Karpas-422 (cell line): ENCODE measurements at places on chromosomes 1 and 21. TPM values are rescaled to one million over a fixed set of nuclear protein-coding genes. Genes with fewer than 3 reads are reported as not detected.

DNA sequence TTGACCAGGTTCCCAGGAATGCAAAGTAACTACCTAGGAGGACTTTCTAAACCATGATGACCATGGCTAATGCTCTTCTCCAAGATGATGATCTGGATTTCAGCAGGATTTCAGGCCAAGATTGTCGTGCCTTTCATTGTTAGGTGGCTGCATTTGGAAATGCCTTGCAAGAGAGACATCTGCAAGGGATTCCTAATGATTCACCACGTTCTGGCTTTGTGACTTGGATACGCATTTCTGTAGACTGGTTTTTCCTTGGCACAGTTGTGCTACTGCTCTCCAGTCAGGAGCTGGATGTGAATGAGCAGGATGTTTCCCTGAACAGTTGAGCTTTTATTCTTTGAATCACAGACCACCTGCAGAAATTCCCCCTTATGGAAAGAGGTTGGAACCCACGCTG is 212.4 kb downstream of the BACH1 start:
- DNase-seq, result no peak

The CD5L gene
- 0.43 and 2.0 TPM in 2 replicates for total RNA-seq

- peak; percentile 27 for DNase-seq
These were observed 16.4 kb downstream of the ATP5PO start for GRCh38 chr21:33899199-33899598.

GRCh38 chr1:170556917-170557316 is 25.0 kb downstream of the GORAB start:
- no peak for DNase-seq

GRCh38 chr1:237390823-237391222 is 348.8 kb downstream of the RYR2 start:
- DNase-seq, result no peak

- no peak for DNase-seq
These were observed 51.4 kb downstream of the PTBP2 start for GRCh38 chr1:96772972-96773371.

DNA sequence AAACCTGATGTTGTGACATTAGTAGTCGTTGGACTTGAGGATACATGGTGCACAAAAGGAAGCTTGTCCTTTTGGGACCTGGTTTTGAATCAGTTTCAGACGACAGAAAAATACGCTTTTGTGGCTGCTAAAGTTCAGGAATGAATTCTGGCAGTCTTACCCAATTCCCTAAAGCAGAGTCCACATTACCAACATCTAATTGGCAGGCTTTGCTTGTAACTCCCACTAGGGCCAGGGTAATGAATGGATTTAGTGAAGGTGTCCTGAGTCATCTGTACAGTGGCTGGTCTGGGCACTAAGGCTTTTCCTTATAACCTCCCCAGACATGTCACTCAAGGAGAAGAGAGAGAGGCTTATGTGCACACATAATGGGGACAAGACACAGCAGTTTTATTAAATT is 66.2 kb upstream of the RNPC3 start:
- no peak for DNase-seq

- DNase-seq, result no peak
These were observed 7.3 kb downstream of the PLEKHO1 start for GRCh38 chr1:150156868-150157603.

DNA sequence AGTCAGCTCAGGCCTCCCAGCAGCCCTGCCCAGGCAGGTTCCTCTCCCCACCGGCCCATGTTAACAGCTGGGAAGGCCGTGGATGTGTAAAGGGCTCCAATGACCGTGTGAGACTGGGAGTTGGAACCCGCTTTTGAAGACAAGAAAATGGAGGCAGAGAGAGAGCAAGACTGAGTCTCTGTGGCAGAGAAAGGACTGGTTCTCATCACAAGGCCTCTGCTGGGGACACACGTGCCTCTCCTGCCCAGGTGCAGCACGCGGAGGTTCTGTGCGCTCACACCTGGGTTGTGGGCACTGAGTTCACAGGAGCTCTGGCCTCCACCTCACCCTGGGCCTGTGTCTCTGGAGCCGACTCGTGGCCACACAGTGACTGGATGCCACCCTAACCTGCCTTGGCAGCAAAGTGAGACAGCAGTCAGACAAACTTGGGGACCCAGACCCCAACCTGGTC is 27.0 kb downstream of the RUNX3 start:
- no peak for DNase-seq

The FCER1G gene
- total RNA-seq, result not detected in 2 replicates

DNA sequence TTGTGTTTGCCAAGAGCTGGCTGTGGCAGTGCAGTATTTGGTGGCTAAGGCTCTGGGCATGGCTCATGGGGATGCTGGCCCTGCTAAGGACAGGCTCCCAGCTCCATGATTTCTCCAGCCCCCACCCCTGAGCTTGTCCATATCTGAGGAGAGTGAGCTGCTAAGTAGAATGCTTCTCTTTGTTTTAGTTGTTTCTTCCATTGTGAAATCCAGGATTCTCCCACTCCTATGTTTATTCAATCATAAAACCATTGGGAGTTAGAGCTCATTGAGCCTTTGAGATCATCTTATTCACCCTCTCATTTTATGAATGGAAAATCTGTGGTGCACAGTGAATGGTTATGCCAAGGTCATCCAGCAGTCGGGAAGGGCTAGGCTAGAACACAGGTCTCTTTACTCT is 188.8 kb downstream of the TNR start:
- no peak for DNase-seq

GRCh38 chr1:31715087-31715872 is 11.5 kb upstream of the COL16A1 start:
- DNase-seq, result peak; percentile 69

GRCh38 chr1:53411541-53412152 is 47.6 kb upstream of the DMRTB1 start:
- no peak for DNase-seq

DNA sequence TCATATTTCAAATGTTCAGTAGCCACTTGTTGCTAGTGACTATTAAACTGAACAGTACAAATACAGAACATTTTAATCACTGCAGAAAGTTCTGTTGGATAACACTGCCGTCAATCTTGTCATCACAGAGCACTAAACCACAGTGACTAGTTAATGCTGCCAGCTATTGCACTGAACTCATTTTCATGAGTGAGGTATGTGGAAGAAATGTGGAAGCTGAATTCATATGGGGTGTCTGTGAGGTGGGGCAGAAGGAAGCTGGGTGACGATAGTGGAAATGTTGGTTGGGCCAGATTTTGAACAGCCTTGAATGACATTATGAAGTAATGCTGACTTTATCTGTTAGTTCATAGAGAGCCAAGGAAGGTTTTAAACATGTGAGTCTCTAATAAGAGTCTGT is 49.6 kb downstream of the OSBPL9 start:
- DNase-seq, result no peak

The LCK gene
- total RNA-seq, result 12.0 and 26.1 TPM in 2 replicates

DNA sequence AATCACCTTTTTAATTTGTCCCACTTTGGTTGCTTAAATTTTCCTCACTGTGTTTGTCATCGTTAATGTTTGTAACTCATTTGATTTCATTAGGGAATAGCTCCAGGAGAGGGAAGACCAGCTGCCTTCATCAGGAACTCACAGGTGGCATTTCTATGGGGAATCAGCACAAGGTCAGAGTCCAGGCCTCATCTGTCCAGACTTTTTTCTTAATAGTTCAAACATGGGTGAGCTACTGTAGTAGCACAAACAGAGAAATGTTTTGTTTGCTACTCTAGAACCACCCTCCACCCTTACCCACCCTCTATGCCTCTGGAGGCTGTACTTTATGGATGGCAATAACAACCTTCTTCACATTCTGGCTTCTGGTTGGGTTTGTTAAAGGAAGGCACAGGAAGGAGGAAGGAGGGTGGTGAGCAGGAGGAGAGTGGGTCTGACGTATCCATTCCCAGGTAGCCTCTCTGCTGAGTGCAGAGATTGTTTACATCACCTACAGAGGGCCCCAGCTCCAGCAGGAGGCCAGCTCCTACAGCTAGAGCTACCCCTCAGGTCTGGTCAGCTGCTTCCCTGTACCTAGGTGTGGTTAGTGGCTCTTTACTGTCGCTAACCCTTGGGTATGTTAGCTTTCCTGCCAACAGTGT is 8.1 kb upstream of the TEDDM1 start:
- no peak for DNase-seq

GRCh38 chr1:52926864-52927211 is 238 bp upstream of the SCP2 start:
- no peak for DNase-seq

DNA sequence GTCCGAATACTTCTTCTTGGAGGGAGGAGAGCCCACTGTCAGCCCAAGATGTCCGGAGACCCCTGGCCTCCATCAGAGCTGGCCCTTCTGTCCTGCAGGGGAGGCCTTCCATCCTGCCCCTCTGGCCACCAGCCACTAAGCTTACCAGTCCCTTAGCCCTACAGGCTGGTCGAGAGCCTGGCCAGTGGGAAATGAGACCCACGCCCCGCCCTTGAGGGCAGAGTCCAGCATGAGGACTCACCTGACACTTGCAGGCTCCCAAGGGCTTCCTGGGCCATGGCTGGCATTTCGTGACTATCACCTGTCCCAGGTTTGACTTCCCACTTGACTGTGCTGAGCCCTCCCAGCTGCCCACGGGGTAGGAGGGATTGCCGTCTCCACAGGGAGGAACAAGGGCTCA is 361.8 kb upstream of the VAMP3 start:
- no peak for DNase-seq

GRCh38 chr1:198455966-198456365 is 84.5 kb downstream of the ATP6V1G3 start:
- no peak for DNase-seq

DNA sequence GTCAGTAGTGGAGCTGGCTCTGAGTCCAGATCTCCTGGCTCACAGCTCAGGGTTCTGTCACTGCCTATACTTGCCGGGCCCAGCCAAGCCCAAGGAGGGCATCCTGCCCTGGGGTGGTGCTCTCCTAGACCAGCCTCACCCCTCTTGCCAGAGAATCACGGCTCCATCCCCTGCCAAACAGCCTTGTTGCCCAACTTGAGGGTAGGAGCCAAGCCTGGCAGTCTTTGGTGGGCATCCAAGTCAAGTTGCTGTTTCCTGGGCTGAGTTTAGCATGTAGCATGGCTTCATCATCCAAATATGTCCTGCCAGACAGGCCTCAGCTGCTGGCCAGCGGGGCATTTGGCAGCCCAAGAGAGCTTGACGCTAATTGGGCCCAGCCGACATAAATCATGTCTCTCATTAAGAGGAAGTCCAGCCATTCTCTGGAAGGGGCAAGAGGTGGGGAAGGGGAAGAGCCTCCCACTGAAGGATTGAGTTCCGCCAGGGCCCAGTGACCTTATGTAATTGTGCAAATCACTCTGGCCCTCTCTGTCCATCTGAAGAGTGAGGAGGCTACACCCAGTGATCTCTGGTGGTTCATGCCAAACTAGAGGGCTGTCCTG is 22.6 kb upstream of the TRABD2B start:
- DNase-seq, result no peak

DNA sequence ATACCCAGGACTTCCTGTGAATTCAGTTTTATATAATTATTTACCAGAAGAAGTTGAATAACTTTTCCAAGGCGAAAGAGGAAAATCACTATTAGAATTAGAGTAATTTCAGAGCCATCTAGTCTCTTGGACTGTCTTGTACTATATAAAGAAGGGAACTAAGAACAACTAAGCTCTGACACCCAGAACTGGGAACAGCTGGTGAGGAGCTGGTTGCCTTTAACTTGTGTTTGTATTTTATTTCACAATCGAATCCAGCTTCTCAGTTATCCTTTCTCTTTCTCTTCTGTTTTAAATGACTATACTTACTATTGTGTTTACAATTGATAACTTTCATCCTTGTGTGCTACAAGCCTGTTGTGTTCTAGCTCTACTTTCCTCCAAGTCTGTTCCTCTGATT is 8.4 kb downstream of the SNX27 start:
- DNase-seq, result no peak

The PADI6 gene
- not detected in 2 replicates for total RNA-seq

GRCh38 chr1:109482791-109483671 is 674 bp upstream of the ATXN7L2 start:
- DNase-seq, result peak; percentile 62

DNA sequence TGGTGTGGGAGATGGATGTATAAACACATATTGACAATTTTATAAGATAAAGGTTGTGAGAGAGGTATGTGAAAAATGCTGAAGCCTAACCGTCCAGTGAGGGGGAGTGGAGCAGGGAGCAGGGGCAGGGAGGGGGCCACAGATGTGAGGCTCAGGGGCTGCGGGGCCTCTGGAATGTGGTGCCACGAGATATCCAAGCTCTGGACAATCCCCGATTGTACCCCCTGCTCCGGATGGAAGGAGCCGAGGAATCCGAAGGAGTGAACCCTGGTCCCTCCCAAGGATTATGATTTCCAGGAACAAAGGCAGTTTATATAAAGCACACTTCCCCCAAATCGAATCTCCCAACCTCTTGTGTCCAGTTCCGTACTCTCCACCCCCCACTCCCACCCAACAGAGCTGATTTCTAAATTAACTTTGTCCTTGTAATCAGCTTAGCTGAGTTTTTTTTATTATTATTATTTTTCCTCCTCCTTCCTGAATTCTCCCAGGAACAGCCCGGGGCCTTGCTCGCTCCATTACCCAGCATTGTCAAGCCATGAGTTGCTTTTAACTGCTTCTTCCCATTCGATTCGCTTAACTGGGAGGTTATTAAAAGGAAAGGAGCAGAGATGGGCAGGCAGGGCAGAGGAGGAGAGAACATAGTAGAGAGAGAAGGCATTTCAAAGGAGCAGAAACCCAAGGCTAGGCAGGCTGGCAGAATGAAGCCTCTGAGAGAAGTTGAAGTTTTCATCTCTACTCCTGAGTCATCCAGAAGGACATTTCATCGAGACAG is 9.4 kb downstream of the KIRREL1 start:
- DNase-seq, result no peak

GRCh38 chr1:3669971-3670431 is 17.7 kb downstream of the TP73 start:
- DNase-seq, result no peak

DNA sequence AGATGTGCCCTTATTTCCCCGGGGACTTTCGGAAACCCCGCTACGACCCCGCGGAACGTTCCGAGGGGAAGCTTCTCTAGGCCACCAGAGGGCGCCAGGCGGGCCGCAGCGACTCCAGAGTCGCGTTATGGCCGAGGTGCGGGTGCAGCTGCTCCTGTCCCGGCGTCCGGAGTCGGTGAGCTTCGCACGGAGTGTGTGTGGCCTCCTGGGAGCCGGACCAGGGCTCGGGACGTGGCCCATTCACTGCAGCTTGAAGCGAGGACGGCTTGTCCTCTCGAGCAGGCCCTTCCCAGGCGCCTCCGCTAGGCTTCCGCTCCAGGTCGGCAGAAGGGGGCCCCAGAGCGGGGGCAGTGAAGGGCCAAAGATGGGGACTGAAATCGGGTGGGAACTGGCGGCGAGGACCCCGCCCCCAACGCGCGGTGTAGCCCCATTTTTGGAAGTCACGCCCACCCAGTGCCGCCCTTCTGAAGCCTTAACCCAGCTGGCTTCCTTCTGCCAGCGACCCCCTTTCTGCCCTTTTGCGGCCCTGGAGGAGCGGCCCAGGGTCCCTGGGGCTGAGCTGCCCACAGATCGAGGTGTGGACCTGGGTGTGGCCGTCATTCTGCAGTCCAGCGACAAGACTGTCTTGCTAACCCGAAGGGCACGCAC is at the start of gene NUDT17:
TSS of gene NUDT17 (plus strand) at position 117 of the 648 bp plus-strand sequence. CDS start at position 128, 11 bp downstream.
- peak; percentile 95 for DNase-seq

- no peak for DNase-seq
These were observed 57.7 kb downstream of the HNRNPR start for GRCh38 chr1:23286401-23286800.

The TPTE gene
- total RNA-seq, result not detected in 2 replicates
